Prostate gland (tissue), 2 donors: ENCODE measurements at places on chromosomes 7 and 10. TPM values are rescaled to one million over a fixed set of nuclear protein-coding genes. Genes with fewer than 3 reads are reported as not detected.
A peak's percentile ranks its signal among the peaks of the same experiment; 100 is the strongest.

Gene DBNL
- total RNA-seq: 118 TPM

- H3K27me3 ChIP-seq: no peaks in the 10 kb centered on the region
- no peaks in the 10 kb centered on the region for H3K4me1 ChIP-seq
- DNase-seq: no peak
- no peak overlapping the region for H3K4me3 ChIP-seq
- H3K27ac ChIP-seq: no peak overlapping the region
- H3K36me3 ChIP-seq: no peaks in the 10 kb centered on the region
Observed at GRCh38 chr10:130816116-130816901, 495.2 kb downstream of the TCERG1L start.

DNA sequence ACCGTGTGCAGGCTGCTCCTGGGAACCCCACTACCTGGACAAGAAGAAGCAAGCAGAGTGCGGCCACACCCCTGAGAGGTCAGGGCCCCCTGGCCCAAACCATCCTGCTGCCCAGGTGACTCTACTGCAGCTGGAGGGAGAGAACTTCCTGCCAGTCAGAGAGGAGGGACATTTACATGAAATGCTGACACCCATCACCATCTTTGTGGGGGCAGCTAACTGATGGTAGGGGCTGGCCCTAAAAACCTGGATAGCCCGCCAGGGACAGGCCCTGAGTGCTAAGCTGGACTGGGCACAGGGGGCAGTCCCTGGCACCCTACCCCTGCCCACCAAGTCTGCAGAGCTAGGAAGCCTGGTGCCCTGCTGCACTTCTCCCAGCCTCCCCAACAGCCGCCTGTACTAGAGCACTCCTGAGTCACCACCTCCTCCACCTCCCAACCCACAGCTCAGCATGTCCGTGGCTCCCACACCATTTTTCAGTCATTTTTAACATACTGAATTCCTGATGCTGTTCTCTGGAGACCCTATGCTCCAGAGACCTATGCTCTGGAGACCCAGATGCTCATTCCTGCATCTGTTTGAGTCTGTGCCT, 27.5 kb downstream of the DPCD start:
- no peak overlapping the region for H3K27ac ChIP-seq
- H3K4me1 ChIP-seq: no peaks in the 10 kb centered on the region
- no peaks in the 10 kb centered on the region for H3K27me3 ChIP-seq

- no peaks in the 10 kb centered on the region for H3K36me3 ChIP-seq
- H3K4me3 ChIP-seq: no peak overlapping the region
- H3K4me1 ChIP-seq: peaks cover 20% of the 10 kb centered on the region
- peak; percentile 81 for DNase-seq
Observed at GRCh38 chr7:36289833-36290661, 99.6 kb upstream of the ANLN start.

Gene RBP3
- not detected for total RNA-seq

Gene TRIL
- 3.3 TPM for total RNA-seq

DNA sequence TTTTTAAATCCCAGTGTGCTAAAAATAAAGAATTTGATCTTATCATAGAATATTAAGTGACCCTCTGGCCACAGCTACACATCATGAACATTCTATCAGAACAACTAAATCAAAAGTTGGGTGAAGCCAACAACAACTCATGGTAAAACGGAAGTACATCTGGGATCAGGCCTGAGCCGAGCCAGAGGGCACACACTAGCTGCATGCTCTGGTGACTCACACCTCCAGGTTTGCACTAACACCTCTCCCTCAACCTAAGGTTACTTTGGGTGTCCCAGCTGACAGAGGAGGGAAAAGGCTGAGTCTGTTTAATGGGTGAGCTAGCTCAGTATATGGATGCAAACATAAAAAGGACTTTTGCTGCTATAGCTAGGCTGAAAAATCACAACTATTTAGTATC, 281.6 kb downstream of the HGF start:
- no peaks in the 10 kb centered on the region for H3K36me3 ChIP-seq
- H3K27me3 ChIP-seq: peaks cover 3% of the 10 kb centered on the region
- H3K4me3 ChIP-seq: no peak overlapping the region
- no peak for DNase-seq
- no peaks in the 10 kb centered on the region for H3K4me1 ChIP-seq

Gene STEAP1B
- 6.4 TPM for total RNA-seq

- no peak for DNase-seq
- no peaks in the 10 kb centered on the region for H3K4me1 ChIP-seq
- H3K36me3 ChIP-seq: no peaks in the 10 kb centered on the region
- no peaks in the 10 kb centered on the region for H3K27me3 ChIP-seq
Observed at GRCh38 chr10:46305986-46306385, 19.2 kb downstream of the ANTXRL start.

GRCh38 chr10:48806342-48806741, 121.7 kb downstream of the WDFY4 start:
- H3K36me3 ChIP-seq: no peaks in the 10 kb centered on the region
- DNase-seq: no peak
- H3K4me3 ChIP-seq: no peak overlapping the region
- H3K27ac ChIP-seq: no peak overlapping the region
- H3K4me1 ChIP-seq: no peaks in the 10 kb centered on the region
- no peaks in the 10 kb centered on the region for H3K27me3 ChIP-seq
